ENCODE measurements at places on chromosomes 13 and 19.
A peak's percentile ranks its signal among the peaks of the same experiment; 100 is the strongest.

GRCh38 chr13:81377921-81378320 lies 1037.0 kb upstream of the SPRY2 start:
- DNase-seq = no peak

DNA sequence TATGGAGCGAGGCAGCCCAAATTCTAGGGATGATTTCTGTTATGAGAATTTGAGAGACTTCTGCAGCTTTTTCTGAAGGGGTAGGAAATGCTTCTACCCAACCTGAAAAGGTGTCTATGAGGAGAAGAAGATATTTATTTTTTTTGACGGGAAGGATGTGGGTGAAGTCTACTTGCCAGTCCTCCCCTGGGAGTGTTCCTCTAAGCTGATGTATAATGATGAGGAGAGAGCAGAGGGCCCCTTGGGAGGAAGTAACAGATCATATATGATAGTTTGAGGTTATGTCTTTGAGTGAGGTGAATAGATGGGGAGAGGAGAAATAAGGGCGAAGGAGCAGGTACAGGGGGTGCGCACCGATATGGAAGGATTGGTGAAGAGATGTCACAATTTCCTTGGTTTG lies 910.6 kb upstream of the SLITRK5 start:
- no peak for DNase-seq

DNA sequence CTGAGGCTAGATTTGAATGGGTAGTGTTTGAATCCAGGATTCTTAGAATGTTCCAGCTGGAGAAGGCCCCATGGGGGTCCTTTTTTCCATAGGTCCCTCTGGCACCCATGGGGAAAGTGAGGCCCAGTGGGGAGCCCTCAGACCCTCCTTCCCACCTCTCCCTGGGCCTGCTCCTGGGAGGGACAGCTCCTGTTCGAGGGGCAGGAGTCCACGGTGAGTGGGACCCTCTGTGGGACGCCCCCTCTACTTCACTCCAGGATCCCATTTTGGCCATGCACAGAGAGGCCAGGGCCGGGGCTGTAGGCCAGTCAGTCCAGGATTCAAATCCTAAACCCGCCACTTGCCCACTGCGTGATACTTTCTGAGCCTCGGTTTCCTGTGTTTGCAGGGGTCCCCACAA lies 7.6 kb downstream of the MEF2B start:
- DNase-seq = no peak

- DNase-seq = no peak
Measured at GRCh38 chr19:18594824-18595373, 6.3 kb downstream of the REX1BD start.

GRCh38 chr19:6663236-6664201 lies 6.4 kb downstream of the TNFSF14 start:
- DNase-seq = no peak

DNA sequence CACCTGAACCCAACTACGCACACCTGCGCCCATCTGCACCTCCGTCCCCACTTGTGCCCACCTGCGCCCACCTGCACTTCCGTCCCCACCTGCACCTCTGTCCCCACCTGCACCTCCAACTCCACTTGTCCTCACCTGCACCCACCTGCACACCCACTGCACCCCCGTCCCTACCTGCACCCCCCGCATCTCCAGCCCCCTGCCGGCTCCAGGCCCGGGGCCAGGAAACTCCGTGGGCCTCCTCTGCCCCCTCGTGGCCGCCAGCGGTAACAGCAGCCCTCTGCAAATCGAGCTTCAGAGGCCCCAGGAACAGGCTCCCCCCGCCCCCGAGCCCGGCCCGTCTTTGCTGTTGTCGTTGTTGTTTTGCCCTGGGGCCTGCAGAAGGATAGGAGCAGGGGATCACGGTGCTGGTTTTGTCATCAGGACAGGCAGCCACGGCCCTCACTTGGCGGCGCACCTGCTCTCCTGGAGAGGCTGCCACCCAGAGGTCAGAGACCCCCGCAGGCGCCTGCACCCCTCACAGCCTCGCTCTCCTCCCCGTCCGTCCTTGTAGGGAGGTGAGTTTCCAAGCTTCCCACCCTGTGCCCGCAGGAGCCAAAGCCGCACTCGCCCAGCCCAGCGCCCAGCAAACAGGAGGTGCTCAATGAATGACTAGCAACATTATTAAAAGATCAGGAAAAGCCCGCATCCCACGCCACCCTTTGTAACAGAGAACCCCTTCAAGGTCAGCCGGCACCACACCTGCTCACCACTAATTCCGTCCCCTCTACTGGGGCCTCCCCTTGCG lies 65.4 kb downstream of the GNG7 start:
- DNase-seq = no peak

DNA sequence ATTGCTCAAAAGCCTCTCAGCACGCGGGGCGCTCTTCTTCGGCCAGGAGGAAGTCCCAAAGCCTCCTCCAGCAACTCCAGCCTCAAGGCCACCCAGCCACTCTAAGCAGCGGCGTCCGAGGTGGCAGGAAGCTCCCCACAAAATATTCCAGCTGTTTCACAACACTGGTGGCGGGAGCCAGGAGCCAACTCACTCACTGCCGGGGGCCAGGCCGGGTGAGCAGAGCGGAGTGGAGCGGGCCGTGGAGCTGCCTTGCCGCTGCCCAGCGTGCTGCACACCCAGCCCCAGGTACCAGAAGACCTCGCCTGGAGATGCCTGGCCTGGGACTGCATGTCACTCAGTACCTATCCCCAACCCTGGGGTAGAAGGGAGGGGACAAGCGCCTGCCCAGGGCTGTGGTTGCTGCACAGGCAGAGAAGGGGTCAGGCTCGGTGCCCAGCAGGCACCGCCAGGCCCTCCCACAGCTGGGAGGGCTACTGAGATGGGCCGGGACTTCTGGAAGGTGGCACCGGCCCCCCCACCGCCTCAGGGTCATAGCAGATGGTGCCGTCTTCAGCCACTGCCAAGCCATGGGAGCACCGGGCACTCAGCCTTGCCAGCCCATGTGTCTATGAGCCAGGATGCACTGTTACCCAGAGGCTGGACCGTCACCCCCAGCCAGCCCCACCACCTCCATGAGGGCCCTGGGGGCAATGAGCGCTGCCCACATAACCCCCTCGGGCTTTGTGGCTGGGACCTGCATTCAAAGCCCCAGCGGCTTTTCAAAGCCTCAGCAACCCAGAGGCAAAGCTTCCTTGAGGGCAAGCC lies 59.2 kb downstream of the MLLT1 start:
- peak; percentile 36 for DNase-seq

DNA sequence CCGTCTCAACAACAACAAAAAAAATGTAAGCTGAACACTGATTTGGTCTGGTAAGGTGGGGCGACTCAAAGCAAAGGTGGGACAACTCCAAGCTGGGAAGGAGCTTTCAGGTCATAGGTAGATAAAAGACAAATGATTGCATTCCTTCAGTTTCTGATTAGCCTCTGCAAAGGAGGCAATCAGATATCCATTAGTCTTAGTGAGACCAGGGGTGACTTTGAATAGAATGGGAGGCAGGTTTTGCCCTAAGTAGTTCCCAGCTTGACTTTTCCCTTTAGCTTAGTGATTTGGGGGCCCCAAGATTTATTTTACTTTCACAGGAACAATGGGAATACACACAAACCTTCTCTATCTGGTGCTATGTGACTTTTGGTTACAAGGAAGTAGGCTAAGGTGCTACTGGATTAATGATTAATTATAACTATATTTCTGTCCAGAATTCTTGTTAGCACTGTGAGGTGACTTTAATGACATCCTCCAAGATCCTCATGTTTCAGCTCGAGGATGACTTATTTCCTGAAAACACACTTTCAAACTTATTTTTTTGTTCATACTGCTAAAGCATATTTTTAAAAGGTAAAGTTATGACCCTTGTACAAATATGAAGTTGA lies 10.6 kb upstream of the MTRF1 start:
- no peak for DNase-seq

DNA sequence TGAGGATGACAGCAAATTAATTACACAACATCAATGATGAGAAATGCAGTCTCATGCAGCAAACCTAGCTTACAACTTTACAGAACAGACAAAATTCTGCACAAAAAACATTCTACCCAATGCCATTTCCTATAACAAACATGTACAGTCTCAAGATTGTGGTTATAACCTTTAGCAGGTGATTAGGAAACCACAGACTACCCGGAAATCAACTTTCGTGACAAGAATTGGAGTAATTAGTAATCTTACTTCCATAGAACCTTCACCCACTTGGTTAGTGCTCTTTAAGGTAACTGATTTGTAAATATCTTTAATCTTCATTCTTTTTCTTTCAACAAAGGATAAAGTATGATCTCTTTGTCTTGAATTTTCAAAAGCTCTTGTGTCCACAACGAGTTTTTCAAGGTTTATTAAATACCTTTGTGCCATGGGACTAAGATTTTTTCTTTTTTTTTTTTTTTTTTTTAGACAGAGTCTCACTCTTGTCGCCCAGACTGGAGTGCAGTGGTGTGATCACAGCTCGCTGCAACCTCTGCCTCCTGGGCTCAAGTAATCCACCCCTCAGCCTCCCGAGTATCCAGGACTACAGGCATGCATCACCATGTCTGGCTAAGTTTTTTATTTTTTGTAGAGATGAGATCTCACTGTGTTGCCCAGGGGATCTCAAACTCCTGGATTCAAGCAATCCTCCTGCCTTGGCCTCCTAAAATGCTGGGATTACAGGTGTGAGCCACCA lies 78.8 kb downstream of the MAP4K1 start:
- DNase-seq = no peak

DNA sequence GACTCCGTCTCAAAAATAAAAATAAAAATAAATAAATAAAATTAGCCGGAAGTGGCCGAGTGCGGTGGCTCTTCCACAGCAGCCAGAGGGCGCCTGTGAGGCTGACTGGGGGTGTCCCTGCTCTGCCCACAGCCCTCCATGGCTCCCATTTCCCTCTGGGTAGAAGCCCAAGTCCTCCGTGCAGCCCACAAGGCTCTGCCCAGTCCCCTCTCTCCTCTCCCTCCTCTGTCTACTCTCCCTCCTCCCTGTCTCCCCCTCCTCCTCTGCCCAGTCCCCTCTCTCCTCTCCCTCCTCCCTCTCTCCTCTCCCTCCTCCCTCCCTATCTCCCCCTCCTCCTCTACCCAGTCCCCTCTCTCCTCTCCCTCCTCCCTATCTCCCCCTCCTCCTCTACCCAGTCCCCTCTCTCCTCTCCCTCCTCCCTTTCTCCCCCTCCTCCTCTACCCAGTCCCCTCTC lies 20.4 kb downstream of the MISP start:
- no peak for DNase-seq

Measured in AG09319 (cell line).